ENCODE measurements at places on chromosomes 5 and 9. TPM values are rescaled to one million over a fixed set of nuclear protein-coding genes. Genes with fewer than 3 reads are reported as not detected.

The JMY gene
- total RNA-seq, result 16.0 TPM

The BOD1 gene
- total RNA-seq, result 49.3 TPM

- no peak for DNase-seq
Measured at GRCh38 chr5:55731848-55732247, 6.0 kb upstream of the DDX4 start.

GRCh38 chr9:109013679-109014607 lies 644 bp upstream of the CTNNAL1 start:
- no peak for DNase-seq

- no peak for DNase-seq
Measured at GRCh38 chr9:98117984-98118639, 910 bp downstream of the TRIM14 start.

GRCh38 chr5:160657622-160658458 lies 194.2 kb downstream of the ATP10B start:
- no peak for DNase-seq

The FGF10 gene
- total RNA-seq, result 12.8 TPM

The POLR1E gene
- 27.5 TPM for total RNA-seq

GRCh38 chr5:72455476-72455875 lies 51.7 kb downstream of the ZNF366 start:
- DNase-seq, result no peak

The KCNIP1 gene
- not detected for total RNA-seq

DNA sequence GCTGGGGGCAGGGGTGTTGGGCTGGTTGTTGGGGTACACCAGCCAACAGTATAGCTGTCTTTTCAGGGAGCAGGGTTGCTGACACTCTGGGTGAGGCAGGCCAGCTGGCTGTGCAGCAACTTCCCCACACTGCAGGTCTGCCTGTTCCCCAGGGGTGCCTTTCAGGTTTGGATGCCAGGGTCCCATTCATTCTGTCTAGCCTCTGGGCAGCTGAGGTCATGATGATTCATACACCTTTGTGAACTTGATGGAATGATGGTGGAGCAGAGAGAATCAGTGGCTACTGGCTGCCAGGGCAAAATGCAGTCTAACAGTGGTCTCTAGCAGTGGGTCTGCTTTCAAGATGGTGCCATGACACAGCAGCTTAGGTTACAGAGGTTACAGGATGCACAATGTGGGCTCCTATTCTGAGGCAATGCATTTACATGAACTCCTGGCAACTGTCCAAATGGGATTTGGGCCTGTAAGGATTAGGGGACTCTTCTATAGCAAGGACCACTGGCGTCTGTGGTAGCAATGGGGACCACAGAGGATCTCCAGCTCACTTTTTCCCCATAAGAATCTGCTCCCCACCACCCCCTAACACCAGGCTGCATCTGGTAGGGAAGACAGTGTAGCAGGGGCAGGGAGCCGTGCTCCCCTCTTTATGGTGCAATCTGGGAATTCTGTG lies 103.7 kb downstream of the FEM1C start:
- no peak for DNase-seq

The IRX2 gene
- 3.3 TPM for total RNA-seq

DNA sequence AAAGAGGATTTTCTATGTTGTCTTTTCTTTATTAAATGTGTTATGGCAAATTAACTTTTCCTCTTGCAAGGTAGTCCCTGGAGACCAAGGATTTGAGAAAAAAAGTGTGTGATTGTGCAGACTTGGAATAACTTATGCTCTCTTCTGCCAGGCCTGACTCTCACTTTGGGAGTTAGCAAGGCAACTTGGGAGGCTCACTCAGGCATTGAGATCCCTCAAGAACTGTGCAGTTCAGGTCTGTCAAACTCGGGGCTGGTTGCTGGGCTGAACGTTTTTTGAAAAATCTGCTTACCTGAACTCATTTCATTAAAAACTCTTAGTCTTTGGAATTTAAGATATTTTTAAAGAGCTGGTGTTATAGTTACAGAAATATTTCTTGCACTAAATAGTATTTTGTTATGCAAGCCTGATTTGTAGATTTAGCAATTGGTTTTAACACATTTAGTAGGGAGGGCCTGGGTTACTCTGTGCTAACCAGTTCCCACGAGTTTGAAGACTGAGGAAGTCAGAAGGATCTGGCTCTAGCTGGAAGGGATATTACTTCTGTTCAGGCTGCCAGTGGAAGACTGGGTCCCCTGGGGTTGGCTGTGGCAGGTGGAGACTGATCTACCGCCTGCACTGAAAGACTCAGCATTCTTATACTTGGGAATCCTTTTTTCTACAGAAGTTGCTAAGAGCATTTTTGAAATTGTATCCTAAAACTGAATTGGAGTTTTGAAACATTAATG lies 150.4 kb upstream of the PCSK5 start:
- no peak for DNase-seq

DNA sequence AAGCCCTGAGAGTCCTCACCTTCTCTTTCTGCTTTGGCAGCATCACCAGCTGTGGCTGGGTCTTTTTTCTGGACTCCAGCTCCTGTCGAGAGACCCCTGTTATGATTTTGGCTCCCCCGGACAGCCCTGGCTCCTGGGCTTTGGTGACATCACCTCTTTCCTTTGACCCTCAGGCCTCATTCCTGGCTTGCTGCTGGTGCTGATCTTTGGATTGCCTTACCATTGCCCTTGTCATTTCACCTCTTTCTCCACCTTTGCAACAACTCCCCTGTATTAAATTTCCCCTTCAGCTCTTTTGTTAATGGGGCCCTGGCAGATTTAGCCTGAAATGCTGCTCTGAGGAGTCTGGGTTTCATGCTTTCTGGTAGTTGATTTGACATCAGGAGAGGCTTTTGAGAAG lies 322.8 kb downstream of the ZSWIM6 start:
- DNase-seq, result no peak

DNA sequence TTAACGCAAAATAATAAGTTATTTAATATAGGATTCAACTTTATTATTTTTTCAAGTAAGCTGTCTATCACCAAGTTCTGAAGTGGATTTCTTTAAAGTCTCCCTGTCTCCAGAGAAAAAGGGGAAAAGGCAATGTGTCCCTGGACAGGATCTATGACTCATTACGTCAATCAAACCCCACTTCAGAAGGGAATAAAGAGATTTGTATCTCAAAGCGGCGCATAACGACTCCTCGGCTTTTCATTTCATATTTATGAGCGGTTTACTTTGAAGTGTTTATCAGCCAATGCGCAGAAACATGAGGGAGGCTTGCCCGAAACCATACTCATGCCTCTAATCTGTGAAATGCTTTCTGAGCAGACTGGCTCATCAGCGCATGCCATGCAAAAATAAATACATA lies 938.6 kb upstream of the WWC1 start:
- no peak for DNase-seq

The OMD gene
- total RNA-seq, result 2.2 TPM

GRCh38 chr9:107890921-107891465 lies 401.4 kb upstream of the KLF4 start:
- DNase-seq, result no peak

GRCh38 chr9:137630679-137631078 lies 11.9 kb downstream of the EHMT1 start:
- DNase-seq, result no peak

DNA sequence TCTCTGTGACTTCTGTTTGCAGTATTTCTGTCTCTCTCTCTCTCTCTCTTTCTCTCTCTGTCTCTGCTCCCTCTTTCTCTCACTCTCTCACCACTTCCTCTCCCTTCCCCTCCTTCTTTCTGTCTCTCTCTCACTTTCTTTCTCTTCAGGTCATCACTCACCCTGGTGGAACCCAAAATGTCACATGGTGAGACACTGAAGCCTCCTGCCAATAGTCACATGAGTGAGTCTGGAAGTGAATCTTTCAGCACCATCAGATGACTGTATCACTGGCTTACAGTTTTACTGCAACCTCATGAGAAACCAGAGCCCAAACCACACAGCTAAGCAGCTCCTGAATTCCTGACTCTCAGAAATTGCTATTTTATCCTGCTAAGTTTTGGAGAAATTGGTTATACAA lies 414.6 kb downstream of the CAAP1 start:
- no peak for DNase-seq

The TRIM7 gene
- total RNA-seq, result 3.0 TPM

- no peak for DNase-seq
Measured at GRCh38 chr5:30405821-30406220, 787.7 kb upstream of the CDH6 start.

GRCh38 chr5:136646915-136647314 lies 281.6 kb upstream of the TRPC7 start:
- no peak for DNase-seq

The PCDHB12 gene
- total RNA-seq, result 2.8 TPM

The ADAMTS12 gene
- total RNA-seq, result 1.7 TPM

- no peak for DNase-seq
Measured at GRCh38 chr5:54754420-54754819, 231.0 kb downstream of the ESM1 start.

DNA sequence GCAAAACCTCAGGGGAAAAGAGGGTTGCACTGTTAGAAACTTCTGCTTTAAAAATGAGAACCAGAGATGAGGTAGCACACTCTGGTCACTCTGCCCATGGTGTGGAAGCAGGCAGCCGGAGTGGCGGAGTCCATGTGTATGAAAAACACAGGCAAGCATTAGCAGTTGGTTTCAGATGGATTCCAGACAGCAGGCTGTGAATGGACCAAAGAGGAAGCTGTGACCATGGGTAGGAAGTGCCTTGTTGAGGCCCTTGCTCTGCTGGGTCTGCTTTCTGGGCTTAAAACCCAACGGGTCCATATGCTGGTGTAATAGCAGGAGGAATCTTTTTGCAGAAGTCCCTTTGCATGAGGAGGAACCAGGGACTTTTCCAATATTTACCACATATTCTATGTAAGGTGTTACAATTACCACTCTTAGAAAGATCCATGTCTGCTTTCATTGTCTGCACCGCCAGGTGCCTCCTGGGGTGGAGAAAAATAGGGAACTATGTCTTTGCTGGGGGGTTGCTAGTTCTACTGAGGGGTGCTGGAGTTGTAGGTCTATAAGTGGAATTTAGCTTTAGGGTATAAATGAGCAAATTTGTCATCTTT lies 77.0 kb downstream of the ANKRD55 start:
- no peak for DNase-seq

The TCERG1 gene
- 138 TPM for total RNA-seq

The ASPN gene
- total RNA-seq, result 7.5 TPM

DNA sequence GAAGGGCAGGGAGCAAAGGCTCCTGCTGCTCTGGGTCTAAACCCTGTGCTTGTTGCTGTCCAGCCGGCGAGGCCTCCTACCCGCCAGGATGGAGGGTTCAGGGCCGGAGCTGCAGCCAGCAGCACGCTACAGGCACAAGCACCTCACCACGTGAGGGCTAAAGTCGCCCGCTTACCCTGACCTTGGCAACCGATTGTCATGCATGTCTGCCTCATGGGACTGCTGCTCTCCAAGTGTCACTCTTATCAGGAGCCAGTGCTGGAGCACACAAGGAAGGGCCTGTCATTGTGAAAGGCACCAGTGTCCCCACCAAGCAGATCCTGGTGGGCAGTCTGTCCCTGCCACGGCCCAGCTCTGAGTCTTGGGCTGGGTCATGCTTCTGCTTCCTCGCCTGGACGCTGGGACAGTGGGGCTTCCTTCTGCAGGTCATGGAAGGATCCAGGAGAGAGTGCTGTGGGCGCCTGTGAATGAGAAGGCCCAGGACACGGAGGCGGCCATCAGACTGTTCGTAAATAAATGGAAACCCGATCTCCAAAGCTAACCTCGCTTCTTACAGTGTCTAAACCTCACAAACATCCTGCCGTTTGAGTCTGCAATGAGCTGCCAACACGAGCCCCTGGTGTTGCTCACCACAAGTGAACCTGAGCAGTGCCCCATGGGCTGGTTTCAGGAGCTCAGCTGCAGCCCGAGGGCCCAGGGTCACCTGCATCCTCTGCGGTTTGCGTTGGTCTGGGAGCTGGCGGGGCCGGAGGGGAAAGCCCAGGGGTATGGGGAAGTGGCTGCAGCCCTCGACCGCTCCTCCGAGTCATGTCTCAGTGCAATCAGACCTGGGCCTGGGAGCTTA lies 58.2 kb upstream of the RXRA start:
- DNase-seq, result no peak

DNA sequence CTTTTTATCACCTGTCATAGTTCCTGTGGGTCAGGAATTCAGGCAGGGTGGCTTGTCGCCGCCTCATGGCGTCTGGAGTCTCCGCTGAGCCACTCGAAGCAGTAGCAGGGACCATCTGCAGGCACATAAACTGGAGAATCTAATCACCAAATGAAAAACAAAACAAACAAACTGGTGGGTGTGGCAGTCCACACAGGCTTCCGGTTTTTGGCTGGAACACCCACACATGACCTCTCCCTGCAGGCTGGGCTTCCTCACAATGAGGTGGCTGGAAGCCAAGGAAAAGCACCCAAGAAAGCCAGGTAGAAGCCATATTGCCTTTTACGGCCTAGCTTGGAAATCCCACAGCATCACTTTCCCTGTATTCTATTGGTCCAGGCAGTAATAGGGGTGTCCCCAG lies 197.0 kb downstream of the SYK start:
- DNase-seq, result no peak

GRCh38 chr9:8733131-8733954 lies 933.8 kb upstream of the DMAC1 start:
- no peak for DNase-seq

The MYO10 gene
- 19.7 TPM for total RNA-seq

The PRUNE2 gene
- 93.1 TPM for total RNA-seq

GRCh38 chr9:94140791-94141790 lies 56.8 kb downstream of the PTPDC1 start:
- no peak for DNase-seq

- peak; percentile 64 for DNase-seq
Measured at GRCh38 chr5:132263548-132264261, 6.2 kb downstream of the PDLIM4 start.

The SMIM27 gene
- 12.3 TPM for total RNA-seq

The EHMT1 gene
- total RNA-seq, result 126 TPM

- no peak for DNase-seq
Measured at GRCh38 chr9:105357937-105358336, 89.9 kb upstream of the FSD1L start.

DNA sequence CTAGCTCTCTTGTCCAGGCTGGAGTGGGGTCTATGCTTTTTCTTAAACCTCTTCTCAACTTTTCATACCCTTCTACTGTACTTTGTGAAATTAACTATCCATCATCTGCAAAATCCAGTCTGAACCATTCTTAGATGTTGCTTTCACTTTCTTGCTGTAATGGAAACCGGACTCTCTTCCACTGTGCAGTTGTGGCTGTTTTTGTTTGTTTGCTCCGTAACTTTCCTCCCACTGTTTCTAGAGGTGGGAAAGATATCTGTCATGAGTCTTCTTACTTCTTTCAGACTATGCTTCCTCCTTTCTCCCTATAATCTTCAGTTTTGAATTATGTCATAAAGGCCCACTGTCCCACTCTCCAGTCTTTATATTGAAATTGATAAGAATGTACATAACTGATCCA lies 6.5 kb downstream of the TNPO1 start:
- no peak for DNase-seq

- DNase-seq, result no peak
Measured at GRCh38 chr9:99466781-99467180, 244.7 kb downstream of the SEC61B start.

The PCDHAC1 gene
- total RNA-seq, result 0.47 TPM

DNA sequence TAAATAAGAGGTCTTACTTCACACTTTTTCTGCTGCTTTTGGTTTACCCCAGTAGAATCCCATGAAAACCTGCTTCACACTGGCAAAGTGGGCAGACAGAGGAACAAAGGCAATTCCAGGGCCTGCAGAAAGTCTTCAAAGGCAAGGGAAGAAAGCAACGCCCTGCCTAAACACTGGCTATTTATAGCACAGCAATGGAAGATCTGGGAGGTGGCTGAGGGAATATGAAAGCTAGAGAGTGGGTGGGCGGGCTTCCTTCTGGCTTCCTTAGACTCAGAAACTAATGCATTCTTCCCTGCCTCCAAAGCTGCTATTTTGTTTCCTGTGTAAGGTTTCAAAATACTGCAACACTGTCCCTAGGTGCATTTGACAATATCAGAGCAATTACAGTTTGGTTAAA lies 46.8 kb downstream of the ELAVL2 start:
- no peak for DNase-seq

The C6 gene
- 2.5 TPM for total RNA-seq

Measured in ureter (tissue), 1 donor.